ENCODE measurements at places on chromosomes 3 and 15. TPM values are rescaled to one million over a fixed set of nuclear protein-coding genes. Genes with fewer than 3 reads are reported as not detected.

The CSTA gene
- 5.8 TPM for total RNA-seq

The PPP1R14D gene
- not detected for total RNA-seq

The STIMATE gene
- total RNA-seq = 29.9 TPM

The PSTPIP1 gene
- 7.0 TPM for total RNA-seq

The AQP9 gene
- total RNA-seq = 0.40 TPM

The GOLGA8M gene
- total RNA-seq = 2.5 TPM

The NOX5 gene
- total RNA-seq = 0.38 TPM

The ITPKA gene
- 0.48 TPM for total RNA-seq

The SCAMP5 gene
- total RNA-seq = 5.6 TPM

The SLC15A2 gene
- 2.0 TPM for total RNA-seq

The P3H2 gene
- total RNA-seq = 19.4 TPM

The SLC12A1 gene
- not detected for total RNA-seq

The TPRG1 gene
- 4.4 TPM for total RNA-seq

The FETUB gene
- not detected for total RNA-seq

The SCAANT1 gene
- not detected for total RNA-seq

The ADCY5 gene
- 36.2 TPM for total RNA-seq

The FGF7 gene
- total RNA-seq = 51.6 TPM

The RFTN1 gene
- 29.2 TPM for total RNA-seq

The ZNF501 gene
- total RNA-seq = 5.8 TPM

The GRAMD1C gene
- 1.8 TPM for total RNA-seq

Measured in ovary (tissue), 10 donors.